ENCODE measurements at places on chromosomes 11 and 22. TPM values are rescaled to one million over a fixed set of nuclear protein-coding genes. Genes with fewer than 3 reads are reported as not detected.

SELENOM gene
- 19.2 TPM for total RNA-seq

CRYAB gene
- 0.35 TPM for total RNA-seq

OR5D16 gene
- not detected for total RNA-seq

DNA sequence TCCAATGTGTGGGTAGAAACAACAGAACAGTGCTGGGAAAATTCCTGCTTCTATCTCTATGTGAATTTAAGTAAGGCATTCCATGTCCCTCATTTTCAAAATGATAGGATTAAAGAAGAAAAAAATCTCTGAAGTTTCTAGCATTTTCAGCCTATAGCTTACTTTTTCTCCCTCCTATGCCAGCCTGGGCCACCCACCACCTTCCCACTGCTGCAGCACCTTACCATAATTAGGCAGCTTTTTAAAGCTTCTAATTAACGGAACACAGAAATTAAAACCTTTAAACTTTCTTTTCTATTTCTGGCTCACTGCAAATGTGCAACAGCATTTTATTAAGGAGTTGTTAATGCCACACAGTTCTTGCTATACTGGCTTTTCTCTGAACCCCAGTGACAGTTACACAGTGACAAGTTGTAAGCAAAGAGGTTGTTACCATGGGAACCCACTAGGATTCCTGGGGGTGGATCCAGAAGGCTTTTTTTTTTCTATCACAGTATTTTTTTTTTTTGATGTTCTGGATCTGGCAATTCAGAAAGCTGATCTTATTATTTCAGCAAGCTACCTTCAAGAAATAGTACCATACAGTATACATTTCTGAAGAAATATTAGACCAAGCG lies 20.2 kb downstream of the CELF1 start:
- no peak for DNase-seq

C11orf42 gene
- total RNA-seq = not detected

GRCh38 chr11:131242476-131243000 lies 127.9 kb upstream of the NTM start:
- DNase-seq = no peak

DNA sequence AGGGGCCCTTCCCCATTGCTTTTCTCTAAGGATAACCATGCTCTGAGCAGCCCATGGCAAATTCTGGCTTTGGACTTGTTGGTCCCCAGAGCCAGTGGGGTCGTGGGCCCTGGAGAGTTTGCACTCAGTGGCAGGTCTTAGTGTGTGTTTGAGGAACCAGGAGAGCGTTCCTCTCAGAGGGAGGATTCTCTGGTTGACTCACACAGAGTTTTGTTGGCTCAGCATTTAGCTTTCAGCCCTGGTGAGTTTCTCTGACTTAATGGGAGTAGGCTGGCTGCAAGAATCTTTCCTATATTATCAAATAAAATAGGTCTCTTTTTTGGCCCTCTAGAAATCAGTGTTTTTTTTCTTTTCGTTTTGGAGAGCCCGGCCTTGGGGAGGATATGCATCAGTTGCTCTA lies 20.9 kb downstream of the ST14 start:
- DNase-seq = no peak

GRCh38 chr22:35629406-35630216 lies 12.5 kb upstream of the MB start:
- DNase-seq = peak; percentile 36

DNA sequence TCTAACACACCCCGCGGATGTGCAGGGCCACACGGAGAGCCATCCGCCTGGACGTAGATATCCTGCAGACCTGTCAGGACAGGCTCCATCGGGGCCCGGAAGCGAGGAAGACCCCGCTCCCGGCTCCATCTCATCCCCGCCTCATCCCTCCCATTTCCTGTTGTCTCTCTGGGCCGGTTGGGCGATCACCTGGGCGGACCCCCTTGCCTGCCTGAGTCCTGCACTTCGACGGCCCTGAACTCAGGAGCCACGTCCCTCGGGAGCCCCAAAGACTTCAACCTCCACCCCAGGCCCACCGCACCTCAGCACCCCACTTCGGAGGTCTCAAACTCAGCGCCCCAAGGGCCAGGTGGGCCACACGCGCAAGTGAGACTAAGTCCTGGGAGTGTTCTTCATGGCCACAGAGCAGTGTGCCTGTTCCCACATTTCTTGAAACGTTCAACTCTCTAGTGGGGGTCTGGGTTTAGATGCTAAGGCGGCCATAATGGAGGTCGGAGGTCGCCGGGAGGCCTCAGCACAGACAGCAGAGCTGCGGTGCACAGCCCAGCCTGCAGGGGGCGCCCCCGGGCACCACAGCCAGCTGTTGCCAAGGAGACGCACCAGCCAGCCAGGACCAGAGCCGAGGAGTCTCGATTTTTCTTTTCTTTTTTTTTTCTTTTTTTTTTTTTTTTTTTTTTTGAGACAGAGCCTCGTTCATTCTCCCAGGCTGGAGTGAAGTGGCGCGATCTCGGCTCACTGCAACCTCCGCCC lies 26.0 kb upstream of the FADD start:
- peak; percentile 42 for DNase-seq

GPR83 gene
- total RNA-seq = not detected

DNA sequence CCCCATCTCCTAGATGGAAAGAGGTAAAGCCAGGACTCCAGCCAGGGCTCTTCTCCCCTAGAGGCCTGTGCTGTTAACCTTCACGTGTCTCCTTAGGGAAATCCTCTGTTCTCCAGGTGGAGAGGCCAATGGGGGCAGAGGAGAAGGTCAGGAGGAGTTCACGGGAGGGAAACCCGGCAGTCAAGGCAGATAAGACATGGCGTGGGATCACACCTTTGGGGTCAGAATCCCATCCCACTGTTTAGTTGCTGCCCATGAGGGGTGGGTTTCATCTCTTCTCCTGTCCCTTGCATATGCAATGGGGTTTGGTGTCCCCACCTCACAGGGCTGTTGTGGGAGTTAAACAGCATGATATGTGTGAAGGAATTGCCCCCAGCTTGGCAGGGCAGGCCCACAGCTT lies 469.7 kb downstream of the TBC1D22A start:
- DNase-seq = no peak

ALKBH8 gene
- total RNA-seq = 22.2 TPM

SYT7 gene
- total RNA-seq = 0.66 TPM

DNA sequence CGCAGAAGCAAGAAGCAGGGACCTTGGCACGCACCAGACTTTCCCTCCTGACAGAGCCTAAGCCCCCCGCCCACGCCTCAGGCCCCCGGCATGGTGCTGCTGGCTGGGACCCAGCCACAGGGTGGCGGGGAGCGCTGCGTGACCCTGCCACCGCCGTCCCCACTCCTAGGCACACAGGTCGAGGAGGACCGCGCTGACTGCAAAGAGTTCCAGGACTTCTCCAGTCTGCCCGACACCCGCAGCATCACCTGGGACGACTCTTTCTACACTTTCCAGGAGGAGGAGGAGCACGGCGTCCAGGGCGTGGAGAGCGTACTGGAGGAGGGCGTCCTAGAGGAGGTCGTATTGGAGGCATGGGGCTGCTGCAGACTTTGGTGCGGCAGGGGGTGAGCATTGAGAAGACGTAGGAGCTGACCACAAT lies 103.7 kb downstream of the TRIM51G start:
- no peak for DNase-seq

ART1 gene
- total RNA-seq = not detected

CYTH4 gene
- 10.9 TPM for total RNA-seq

OR5A1 gene
- total RNA-seq = not detected

DNA sequence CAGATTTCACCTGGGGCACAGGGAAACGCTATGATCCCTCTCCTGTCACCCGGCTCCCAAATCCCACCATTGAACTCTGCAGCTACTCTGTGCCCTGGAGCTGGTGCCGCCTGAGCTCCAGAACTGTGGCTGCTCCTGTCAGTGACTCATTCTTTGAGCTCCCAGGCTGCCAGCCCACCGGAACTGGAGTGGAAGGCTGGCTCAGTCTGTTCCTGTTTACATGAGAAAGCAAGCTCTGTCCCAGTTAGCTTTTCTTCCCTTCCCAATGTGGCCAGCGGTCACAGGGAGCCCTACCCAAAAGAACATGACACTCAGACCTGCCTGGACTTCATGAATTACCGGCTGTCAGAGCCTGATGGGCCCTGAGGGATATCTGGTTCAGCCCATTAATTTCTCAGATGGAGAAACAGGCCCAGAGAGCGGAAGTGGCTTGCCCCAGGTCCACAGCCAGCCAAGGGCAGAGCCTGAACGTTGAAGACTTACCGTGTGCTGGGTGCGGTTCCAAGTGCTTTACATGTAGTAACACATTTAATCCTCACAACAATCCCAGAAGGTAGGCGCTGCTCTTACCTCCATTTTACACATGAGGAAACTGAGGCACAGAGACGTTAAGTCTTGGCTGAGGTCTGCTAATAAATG lies 23.8 kb upstream of the IGSF22 start:
- no peak for DNase-seq

MUC5AC gene
- total RNA-seq = under 0.01 TPM

IL18 gene
- not detected for total RNA-seq

- DNase-seq = no peak
Measured at GRCh38 chr11:115591380-115591779, 87.2 kb upstream of the CADM1 start.

DNA sequence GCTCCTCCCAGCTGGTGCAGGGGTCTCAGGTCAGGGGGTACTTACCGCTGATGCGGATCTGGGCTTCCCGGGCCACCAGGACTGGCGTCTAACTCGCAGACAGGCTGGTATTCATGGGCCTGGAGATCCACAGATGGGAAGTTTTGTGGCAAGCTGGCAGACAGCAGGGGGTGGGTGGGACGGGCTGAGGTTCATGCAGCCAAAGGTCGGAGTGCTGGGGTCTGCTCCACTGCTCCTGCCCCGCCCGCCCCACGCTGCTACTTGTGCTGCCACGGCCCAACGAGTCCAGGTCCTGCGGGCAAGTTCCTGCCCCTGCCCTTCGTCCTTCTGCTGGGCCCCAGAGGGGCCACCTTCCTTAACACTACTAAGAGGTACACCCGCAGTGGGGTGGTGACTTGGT lies 3.1 kb downstream of the ACY3 start:
- DNase-seq = no peak

DNA sequence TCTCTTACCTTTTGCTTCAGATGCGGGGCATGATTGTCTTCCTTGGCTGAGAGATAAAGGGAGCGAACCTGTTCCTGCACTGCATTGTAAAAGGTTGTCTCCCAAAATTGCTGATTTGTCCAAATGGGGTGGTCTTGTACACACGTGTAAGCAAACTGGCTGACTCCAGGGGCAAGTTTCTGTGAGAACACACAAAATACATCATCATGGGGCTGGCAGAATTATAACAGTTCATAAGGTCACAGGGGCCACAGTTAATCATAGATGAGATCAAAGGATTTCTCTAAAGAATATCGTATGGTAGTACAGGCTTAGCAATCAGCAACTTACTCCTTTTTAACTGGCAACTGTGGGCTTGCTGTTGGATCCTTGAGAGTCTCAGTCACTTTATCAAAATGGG lies 194.3 kb downstream of the SWAP70 start:
- DNase-seq = no peak

DNA sequence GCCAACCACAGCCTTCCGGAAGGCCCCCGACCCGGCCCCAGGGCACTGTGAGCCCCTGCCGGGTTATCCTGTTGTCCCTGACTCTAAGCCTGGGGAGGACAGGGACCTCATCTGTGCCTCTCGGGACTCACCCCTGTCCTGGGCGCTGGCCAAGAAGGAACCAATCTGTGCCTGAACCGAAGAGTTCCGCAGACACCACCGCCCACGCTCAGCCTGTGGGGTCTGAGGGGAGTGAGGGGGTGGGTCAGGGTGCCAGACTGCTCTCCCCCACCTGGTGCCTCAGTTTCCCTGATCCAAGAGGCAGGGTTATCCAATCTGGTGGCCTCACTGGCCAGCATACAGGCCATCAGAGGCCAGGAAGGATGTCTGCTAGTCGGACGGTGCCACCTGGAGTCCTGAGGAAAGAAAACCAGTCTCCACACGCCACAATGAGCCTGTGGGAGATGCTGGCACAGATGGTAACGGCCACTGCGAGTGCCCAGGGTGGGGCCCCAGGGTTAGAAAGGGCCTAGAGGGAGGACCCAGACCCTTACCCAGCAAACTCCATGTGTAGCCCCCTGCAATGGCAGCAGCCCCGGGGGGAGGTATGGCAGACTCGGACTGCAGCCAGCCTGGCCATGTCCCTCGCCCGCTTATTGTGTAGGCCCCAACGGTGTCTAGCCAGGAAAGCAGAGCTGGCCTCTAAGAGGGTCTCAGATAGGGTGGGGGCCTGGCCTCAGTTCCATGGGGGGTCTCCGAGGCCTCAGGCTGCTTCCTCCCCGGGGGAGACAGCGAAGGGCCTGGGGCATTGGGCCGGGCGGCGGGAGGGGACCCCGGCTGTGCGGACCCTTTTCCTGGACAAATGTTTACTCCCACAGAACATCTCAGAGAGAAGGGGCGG lies 827 bp upstream of the TNNT3 start:
- DNase-seq = no peak

DNA sequence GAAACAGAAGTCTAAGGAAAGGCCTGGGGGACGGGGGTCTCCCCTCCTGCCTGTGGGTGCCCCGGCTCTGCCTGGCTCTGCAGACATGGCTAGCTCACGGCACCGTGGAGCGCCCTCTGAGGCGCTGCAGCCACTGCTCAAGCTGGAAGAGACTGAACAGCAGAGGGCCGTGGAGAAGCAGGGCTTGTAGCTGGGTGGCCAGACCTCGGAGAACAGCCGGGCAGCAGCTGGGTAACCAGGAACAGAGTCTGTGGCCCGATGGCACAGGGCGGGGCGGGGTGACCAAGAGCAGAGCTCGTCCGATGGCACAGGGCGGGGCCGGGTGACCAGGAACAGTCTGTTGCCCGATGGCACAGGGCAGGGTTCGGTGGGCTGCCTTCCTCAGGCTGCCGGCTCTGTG lies 18.1 kb downstream of the RNH1 start:
- DNase-seq = no peak

GRCh38 chr11:10693509-10694081 lies at the start of gene IRAG1:
Gene IRAG1 (minus strand): TSS chr11:10693755. CDS start chr11:10693602, 153 bp downstream.
- DNase-seq = no peak

MPPED1 gene
- total RNA-seq = not detected

DNA sequence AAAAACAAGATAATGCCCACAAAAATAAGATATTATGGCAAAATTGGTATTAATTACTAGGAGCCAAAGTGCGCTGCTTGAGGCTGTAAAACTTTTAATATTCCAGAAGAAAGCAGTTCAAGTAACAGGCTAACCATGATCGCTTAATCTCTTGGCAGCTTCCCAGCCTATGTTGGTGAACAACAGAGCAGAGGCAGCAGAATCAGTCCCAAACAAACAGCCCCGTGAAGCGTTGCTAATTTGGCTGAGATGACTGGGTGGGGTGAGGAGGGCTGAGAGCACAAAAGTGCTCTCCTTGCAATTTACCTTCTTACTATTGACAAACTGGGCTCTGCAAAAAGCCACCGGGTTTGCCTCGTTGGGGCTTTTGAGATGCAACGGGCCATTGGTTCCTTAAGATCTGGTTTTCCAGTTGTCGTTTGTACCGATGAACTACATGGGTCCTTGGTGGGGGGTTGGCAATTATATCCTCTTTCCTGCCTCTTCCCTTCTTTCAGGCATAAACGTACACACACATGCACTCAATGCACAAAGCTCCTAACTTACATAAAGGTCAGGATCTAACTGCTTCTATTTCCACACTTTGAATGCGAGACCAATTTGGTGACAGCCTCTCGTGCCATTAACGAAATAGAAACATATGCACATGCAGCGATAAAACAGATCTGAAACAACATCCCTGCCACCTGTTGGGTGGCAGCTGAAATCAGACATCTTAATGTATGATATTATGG lies 407.6 kb upstream of the CADM1 start:
- DNase-seq = no peak

Data from activated T-cell treated with anti-CD3 and anti-CD28 coated beads, Interleukin-2, amount 50 U/mL, for 4 hours (primary cell).